Right ventricle myocardium superior (tissue), 1 donor: ENCODE measurements at places on chromosomes 3 and 15.

GRCh38 chr3:178246004-178246403, 290.2 kb upstream of the KCNMB2 start:
- no peak for DNase-seq

DNA sequence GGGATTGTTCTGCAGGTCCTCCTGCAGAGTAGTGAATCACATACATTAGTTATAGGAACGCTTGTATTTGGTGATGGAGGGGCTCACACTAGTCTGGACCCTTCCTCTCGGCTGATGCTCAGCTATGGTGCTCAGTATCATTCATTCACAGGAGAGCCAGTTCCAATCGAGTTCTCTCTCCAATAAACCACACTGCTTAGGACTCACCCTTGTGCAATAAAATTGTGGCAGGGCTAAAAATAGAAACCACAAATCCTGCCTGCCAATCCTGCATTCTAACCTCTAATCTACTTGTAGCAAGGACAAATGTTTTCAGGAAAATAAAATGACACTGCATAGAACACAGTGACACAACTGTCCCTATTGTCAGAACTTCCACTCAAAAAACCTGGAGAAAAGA, 138.4 kb upstream of the TBL1XR1 start:
- DNase-seq: no peak

DNA sequence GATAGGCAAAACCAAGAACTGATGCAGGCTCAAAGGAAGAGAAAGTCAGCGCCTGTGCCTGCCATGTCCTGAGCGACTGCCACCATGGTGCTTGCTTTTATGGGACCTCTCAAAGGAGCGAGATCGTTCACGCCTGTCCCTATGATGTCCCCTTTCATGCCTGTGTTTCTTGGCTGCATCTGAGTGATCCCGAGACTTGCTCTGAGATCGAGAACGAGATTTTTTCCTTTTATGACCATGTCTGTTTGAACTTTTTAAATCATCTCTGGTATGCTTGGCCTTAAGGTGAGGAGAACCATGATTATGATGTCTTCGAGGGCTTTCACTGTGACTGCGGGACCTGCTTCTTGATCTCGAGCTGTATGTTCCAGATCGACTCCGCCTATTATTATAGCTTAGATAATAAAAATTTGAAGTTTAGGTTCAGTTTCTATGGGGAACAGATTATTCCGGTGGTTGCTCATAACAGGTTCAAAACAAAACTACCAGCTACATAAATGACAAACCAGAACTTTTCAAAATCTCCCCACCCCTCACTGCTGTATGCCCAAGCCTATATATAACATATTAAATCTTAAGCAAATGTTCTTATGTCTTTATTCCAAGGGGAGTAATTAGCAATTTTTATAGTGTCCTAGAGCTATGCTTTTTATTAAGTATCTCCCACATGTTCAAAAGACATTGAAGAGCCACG, 11.6 kb downstream of the CCNL1 start:
- DNase-seq: no peak

GRCh38 chr3:49351521-49352011, 6.6 kb downstream of the GPX1 start:
- DNase-seq: no peak

GRCh38 chr3:100160521-100160920, 46.2 kb upstream of the FILIP1L start:
- DNase-seq: no peak

GRCh38 chr15:25727867-25728600, 135.1 kb downstream of the ATP10A start:
- DNase-seq: no peak

DNA sequence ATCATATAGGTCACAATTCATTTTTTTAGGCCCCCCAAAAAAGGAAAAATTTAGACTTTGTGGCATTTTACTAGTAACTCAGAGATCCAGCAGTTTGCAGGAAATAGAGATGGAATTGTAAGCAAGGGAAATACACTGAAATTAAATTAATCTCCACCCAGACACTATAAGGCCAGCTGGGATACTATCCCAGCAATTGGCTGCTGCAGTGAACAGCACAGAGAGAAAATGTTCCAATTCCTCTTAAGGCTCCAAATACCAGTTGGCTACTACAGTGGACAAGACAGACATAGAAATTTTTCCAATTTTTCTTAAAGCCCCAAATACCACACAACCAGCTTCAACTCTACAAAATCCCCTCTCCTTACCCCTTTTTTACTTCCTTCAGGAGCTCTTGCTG, 78.9 kb downstream of the ULK4 start:
- no peak for DNase-seq

DNA sequence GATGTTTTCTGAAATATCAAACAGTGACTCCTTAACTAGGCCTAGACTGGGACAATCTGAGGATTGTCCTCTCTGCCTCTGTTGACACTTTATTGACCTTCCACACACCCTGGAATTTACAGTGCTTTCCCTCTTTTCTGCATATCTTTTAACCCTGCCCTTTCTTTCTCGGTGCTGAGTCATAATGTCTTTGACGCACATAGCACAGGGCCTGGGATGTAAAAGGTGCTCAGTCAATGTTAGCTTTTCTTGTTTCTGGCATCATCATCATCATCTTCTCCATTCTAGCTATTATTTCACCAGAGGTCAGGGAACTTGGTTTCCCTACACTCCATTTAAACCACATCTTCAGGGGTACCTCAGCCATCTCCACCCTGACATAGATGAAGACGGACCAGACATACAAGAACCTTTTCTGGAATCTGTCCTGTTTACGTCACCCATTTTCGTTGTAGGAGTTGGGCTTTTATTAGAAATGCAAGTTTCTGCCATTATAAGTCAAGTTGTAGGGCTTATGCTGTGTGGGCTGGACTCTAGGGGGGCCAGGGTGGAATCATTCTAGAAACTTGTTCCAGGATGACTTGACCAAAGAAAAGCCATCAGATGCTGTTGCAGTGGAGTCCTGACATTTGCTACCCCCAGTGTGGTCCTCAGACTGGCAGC, 46.6 kb downstream of the ZBTB38 start:
- DNase-seq: no peak

DNA sequence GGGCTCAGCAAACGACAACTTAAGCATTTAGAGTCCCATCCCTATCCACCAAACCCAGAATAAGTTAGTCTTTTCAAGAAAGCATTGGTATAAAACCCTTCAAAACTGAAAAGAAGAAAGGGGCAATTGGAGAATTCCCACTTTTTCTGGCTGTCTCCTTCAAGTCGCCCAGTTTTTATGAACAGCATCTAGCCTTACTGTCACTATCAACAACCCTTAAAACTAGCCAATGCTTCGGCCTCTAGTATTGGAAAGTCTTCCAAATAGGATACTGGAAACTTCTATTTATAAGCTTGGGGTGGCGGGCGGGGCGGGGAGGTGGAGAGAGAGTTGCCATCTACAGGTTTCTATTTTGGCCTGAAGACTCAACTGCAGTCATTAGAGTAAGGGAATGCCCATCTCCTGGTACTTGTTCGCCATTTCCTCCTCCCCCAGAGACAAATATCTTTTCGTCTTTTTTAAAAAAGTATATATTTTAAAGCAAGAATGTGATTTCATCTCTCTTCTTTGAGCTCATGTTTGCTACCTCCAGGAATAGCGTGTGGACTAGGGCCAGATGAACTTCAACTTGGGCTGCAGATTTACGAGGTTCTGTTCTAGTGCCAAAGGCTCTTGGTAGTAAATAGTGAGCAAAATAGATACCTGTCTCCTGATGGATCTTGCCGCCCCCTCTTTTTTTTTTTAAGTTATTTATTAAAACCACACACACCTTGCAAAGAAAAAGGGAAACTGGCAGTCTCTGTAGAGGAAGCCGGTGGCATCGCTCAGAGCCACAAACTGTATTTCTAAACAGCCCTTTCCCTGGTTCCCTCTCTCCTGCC, 2.7 kb downstream of the BCL6 start:
- DNase-seq: no peak
